ENCODE measurements at places on chromosomes 11 and 22. TPM values are rescaled to one million over a fixed set of nuclear protein-coding genes. Genes with fewer than 3 reads are reported as not detected.

DNA sequence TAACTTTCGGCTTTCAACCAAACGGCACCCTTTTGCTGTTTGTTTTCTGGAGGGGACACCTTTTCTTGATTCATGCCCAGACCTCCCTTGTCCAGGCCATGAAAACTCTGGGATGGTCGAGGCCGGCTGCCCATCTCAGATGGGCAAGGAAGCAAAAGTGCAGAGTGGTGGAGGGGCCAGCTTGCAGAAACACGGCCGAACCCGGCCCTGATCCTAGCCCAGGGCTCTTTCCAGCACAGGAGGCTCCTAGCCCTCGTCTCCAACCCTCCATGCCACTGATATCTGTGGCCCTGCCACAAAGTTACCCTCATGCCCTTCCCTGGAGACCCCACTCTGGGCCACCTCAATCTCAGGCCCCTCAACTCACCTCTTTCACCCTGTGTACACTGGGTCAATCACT, 18.9 kb upstream of the SLC22A12 start:
- H3K4me3 ChIP-seq = no peak overlapping the region
- no peaks in the 10 kb centered on the region for H3K36me3 ChIP-seq
- no peak overlapping the region for H3K27ac ChIP-seq
- no peaks in the 10 kb centered on the region for H3K4me1 ChIP-seq

GRCh38 chr22:49655168-49655812, 172.4 kb downstream of the BRD1 start:
- H3K4me3 ChIP-seq = no peak overlapping the region
- no peaks in the 10 kb centered on the region for H3K36me3 ChIP-seq
- no peak overlapping the region for H3K27ac ChIP-seq
- DNase-seq = no peak
- H3K27me3 ChIP-seq = no peaks in the 10 kb centered on the region

DNA sequence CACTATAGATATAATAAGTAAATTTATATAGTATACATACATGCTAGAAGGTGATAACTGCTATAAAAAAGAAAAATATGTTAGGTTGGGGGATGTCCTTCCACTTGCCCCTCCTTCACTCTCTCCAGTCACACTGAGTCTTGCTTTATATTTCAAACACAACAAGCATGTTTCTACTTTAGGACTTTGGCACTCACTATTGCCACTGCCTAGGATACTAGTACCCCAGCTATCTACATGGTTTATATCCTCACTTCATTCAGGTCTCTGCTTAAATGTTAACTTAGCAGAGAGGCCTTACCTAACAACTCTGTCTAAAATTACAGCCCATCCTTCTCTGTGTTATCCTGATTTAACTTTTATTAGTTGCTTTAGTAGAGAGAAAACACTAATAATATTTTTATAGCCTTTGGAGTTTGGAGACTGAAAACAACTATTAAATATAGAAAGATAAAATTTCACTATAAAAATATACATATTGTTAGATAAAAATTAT, 39.1 kb upstream of the B3GNT6 start:
- no peak overlapping the region for H3K27ac ChIP-seq
- no peaks in the 10 kb centered on the region for H3K36me3 ChIP-seq
- H3K4me1 ChIP-seq = no peaks in the 10 kb centered on the region
- H3K27me3 ChIP-seq = no peaks in the 10 kb centered on the region
- no peak for DNase-seq

WNT7B gene
- not detected for total RNA-seq
